Stimulated activated CD4-positive, alpha-beta T cell treated with anti-CD3 and anti-CD28 coated beads, Interleukin-4, amount 100 ng/mL, for 1 hour (primary cell): ENCODE measurements at places on chromosomes 11 and 22.

GRCh38 chr11:33620423-33621171 lies 80.0 kb downstream of the C11orf91 start:
- DNase-seq = no peak

DNA sequence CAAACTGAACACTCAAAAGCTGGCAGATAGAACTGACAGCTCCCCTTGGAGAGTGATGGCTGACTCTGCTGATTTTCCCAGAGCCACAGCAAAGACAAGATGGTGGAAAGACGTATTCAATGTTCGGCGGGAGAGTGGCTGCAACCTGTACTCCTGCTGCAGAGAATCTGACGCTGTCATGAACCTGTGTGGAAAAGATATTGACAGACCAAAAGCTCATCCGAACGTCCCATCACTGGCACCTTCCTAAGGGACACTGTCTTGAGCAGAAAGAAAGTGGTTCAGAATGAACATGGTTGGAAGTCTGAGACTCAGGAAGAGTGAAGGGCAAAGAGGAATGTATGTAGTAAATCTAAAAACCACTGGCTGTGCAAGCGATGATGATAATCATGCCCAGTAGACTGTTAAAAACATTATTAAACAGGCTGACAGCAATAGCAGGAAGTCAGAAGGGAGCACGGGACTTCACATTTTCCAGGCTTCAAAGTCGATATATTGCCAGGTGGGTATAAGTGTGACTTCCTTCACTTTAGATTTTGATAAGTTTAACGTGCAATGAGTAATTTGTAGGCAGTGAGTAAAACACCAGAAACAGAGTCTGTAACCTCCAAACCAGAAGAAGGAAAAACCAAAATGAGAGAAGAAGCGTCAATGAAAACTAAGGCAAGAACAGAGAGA lies 6.2 kb upstream of the IL17REL start:
- DNase-seq = no peak

DNA sequence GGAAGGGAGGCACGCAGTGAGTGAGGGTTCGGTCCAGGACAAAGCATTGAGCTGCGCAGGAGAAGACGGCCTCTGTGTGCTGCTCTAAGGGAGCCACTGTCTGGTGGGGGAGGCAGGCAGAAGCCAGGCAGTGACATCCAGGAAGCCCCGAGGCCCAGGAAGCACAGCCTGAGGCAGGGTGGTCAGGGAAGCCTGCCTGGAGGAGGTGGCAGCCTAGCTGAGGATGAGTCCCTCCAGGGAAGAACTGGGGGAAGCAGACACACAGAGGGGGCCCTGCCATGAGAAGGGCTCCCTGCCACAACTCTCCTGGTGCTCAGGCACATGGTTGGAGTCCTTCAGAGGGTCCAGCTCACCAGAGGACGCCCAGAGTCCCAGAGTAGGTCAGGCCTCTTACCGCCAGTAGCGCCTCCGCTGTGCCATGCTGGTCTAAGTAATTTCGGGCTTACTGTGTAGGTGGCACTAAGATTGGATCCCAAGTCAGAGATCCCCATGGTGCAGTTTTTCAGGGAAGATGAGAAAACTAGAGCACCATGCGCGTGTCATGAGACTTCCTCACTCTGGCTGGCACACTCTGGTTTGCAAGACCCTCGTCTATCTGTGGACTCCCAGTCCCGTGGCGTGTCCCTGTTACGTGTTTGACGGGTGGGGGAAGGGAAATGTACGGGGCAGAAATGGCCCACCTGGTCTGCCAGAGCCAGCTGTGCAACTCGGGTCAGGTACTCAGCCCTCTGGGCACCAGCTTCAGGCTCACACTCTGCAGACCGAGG lies 887.2 kb downstream of the BRD1 start:
- DNase-seq = no peak

- peak; percentile 35 for DNase-seq
Measured at GRCh38 chr22:41217553-41218157, 12.5 kb downstream of the L3MBTL2 start.

DNA sequence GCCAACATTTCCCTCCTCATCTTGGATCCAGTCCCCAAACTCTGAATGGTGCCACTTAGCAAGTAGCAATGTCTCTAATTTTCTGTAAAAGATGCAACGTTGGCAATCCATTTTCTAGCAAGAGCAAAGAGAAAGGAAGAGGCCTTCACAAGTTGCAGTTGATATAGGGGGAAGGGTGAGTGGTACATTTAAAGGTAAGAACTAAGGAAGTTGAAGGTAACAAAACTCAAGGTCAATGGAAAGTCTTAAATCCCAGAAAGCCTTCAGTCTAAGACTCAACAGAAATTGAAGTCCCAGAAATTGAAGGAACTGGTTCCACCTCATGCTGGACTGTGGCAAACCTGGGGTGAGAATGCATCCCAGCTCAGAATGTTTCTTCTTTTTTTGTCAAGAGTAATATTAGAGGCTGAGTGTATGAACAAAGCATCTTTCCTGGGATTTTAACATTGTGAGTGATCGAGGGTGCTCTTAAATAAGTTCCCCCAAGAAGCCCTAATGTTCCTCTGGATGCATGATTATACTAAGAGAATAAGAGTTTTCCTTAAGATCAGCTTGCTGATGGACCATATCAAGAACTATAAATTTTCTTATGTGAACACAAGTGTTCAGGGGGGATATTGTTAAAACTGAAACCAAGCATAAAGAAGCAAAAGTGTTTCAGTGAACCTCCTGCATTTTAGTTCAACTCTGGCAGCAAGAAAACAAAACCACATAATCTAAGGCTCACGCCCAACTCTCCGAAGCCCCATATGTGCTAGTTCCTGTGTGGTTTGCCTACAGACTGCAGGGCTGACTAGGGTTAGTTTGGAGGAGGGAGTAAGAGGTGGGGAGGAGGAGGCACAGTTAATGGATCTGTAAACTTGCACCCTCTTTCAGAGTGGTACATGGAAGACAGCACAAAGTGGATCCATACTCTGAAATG lies at the start of gene GRAP2:
GRAP2 (plus strand) TSS at position 779 of the 922 bp plus-strand sequence. CDS start 46,023 bp downstream, outside the sequence.
- no peak for DNase-seq

DNA sequence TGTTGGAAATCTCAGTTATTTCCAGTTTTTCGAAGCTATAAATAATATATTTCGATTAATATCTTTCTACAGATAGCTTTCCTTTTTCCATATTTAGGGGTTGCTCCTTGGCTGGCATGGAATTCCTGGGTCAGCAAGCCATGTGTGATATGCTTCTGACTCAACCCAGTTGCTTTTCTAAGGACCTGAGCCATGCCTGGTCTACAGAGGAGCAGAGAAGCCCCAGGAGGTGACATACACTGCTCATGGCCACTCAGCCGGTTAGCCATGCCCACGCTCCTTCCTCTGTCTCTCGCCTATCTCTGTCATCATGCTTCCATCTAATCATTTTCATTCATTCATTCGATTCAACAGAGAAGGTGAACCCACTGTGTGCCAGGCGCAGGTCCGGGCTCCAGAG lies 23.2 kb upstream of the PDGFB start:
- DNase-seq = no peak

- DNase-seq = no peak
Measured at GRCh38 chr11:13126430-13126829, 117.3 kb downstream of the RASSF10 start.

- no peak for DNase-seq
Measured at GRCh38 chr11:44944181-44944852, 6.4 kb downstream of the TP53I11 start.

DNA sequence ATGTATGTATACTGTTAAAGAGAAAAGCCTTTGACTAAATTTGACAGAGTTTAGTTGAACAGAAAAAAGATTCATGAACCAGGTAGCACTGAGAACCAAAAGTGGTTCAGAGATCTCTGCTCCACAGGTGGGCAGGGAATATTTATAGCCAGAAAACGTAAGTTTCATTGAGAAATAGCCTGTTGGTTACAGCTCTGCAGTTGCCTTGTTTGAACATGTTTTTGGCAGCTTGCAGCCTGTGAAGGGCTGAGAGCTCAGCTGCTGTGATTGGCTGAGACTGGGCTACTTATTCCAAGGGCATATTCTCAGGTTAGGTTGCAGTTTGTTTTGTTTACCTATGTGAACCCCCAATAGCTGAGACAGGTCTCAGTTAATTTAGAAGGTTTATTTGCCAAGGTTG lies 13.5 kb upstream of the ZNF74 start:
- no peak for DNase-seq

DNA sequence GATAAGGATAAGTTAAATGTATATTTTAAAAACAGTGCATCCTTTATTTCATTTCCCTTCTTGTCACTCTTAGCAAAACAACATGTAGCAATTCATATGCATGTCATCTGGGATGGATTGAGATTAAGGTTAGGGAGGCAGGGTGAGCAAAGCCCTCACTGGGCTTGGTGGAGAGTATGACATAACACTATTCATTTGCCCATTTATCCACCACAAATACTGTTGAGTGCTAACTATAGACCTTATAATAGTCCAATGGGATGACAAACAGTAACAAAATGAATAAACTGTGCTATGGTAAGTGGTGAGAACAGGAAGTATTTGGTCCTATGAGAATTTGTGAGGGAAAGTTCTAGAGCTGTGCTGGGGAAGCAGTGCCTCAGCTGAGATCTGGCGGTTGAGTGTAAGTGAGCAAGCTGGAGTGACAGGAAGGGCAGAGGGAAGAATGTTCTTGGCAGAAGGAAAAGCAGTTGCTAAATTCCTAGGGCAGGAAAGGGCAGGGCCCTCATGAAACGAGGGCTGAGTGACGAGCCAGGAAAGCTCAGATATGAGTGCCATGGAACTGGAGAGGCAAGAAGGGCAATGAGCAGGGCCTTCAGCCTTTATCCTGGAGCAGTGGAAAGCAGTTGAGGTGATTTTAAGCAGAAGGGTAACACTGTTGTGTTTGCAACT lies 6.7 kb downstream of the HSD17B12 start:
- DNase-seq = no peak

GRCh38 chr11:96696731-96697130 lies 306.9 kb downstream of the JRKL start:
- DNase-seq = no peak

DNA sequence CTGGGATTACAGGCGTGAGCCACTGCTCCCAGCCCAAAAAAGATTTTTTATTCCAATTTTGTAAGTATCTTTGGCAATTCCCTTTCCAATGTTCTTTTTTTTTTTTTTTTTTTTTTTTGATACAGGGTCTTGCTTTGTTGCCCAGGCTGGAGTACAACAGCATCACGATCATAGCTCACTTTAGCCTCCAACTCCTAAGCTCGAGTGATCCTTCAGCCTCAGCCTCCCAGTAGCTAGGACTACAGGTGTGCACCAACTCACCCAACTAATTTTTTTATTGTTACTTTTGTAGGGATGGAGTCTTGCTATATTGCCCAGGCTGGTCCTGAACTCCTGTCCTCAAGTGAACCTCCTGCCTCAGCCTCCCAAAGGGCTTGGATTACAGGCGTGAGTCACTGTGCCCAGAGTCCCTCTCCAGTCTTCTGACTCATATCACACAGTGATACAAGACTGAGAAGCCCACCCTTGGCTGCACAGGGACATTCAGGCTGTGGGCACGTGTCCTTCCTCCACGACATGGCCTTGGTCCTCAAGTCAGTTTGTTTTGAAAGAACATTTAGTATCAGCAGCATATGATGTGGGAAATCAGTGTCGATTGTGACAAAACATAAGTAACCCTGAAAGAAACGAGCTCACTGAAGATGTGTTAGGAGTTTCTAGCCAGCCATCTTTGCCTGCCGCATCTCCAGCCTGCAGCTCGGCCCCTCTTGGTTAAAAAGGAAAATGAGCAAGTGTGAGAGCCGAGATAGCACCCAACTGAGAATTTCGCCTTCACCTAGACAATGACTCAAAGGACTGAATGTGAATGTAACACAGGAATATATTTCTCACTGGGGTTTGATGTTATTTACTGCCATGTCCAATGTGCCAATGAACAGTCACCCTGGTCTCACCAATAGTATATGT lies 175.5 kb downstream of the MN1 start:
- no peak for DNase-seq

DNA sequence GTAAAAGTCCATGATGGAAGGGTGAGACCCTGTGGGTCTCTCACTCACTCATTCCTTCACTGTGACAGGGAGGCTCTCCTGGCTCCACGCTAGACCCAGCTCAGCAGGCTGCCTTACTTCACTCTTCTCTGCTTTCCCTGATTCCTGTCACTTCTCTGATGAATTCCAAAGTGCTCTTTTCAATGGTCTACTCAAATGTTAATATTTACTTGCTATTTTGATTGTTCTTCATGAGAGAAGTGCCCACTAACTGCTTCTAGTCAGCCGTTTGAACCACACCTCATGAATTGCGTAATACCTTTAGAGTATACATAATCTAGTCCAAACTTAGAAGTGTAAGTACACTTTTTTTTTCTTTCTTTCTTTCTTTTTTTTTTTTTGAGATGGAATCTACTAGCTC lies 1350.2 kb upstream of the RAG2 start:
- no peak for DNase-seq

DNA sequence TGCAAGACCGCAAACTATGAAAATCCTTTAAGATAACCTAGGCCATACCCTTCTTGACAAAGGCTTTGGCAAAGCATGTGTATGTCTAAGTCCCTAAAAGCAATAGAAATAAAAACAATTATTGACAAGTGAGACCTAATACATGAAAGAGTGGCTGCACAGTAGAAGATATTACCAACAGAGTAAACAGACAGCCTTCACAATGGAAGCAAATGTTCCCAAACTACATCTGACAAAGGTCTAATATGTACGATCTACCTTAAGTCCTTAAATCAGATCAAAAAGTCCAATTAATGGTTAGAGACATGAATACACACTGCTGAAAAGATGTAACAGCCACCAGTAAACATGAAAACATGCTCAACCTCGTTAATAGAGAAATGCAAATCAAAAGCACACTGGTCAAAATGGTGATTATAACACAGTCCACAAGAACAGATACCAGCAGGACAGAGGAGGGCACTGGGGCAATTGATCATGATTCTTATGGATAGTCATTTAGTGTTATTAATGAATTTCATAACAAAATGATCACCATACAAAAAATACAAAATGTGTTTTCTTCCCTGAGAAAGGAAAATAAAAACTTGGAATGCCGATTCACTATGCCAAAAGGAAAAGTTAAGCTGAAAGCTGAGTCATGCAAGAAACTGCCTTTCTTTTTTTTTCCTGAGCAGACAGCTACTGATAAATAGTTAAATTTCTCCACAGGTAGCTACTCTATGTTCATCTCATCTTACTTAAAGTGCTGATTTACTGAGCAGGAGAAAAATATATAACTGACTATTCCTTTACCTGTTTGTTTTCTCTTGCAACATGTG lies 102.6 kb upstream of the VPREB1 start:
- no peak for DNase-seq

- DNase-seq = no peak
Measured at GRCh38 chr22:19718456-19719049, 4.2 kb downstream of the SEPTIN5 start.

- DNase-seq = no peak
Measured at GRCh38 chr22:24285245-24285644, 14.6 kb downstream of the SPECC1L start.

DNA sequence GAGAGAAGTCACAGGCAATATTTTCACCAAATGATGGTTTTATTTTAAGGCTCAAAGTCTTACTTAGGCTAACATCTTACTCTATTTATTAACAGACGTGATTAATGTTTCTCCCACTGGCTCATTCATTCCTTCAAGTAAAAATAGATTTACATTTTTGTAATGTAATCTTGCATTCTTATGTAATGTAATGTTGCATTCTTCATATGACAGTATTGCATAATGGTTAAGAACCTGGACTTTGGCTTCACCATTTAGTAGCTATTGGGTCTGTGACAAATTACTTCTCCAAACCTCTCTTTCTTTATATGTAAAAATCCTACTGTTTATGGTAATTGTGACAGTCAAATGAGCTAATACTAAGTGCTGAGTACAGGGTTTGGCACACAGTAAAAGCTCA lies 3.3 kb upstream of the DIXDC1 start:
- no peak for DNase-seq

GRCh38 chr11:95884376-95884775 lies 39.5 kb downstream of the MTMR2 start:
- no peak for DNase-seq
